ENCODE measurements at places on chromosomes 2 and 18.

DNA sequence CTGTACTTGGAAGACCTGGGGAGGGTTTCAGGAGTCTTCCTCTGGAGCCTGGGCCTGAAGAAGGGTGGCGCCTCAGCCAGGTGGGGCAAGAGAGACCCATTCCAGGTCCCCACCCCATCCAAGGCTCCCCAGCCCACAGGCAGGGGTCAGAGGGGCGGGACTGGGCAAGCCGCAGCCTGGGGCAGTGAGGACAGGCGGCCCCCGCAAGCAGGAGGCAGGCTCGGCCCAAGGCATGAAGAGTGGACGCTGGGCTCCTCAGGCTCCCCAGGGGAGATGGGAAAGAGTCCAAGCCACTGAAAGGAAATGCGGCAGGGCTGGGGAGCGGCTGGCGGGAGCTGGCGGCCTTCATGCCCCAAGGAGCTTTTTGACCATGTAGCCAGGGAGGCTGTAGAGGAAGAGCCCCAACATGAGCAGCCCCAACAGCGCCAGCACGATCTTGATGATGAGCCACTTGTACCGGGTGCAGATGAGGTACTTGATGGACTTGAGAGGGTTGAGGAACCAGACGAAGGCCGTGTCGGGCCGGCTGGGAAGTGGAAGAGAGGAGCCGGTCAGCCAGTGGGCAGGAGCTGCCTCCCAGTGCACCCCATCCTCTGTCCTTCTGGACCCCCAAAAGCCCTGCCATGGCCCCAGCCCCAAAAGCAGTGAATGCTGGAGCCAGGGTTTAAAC is 20.1 kb downstream of the OTOF start:
- peak; percentile 34 for DNase-seq

GRCh38 chr2:215900843-215901242 is 112.5 kb downstream of the MREG start:
- DNase-seq = no peak

DNA sequence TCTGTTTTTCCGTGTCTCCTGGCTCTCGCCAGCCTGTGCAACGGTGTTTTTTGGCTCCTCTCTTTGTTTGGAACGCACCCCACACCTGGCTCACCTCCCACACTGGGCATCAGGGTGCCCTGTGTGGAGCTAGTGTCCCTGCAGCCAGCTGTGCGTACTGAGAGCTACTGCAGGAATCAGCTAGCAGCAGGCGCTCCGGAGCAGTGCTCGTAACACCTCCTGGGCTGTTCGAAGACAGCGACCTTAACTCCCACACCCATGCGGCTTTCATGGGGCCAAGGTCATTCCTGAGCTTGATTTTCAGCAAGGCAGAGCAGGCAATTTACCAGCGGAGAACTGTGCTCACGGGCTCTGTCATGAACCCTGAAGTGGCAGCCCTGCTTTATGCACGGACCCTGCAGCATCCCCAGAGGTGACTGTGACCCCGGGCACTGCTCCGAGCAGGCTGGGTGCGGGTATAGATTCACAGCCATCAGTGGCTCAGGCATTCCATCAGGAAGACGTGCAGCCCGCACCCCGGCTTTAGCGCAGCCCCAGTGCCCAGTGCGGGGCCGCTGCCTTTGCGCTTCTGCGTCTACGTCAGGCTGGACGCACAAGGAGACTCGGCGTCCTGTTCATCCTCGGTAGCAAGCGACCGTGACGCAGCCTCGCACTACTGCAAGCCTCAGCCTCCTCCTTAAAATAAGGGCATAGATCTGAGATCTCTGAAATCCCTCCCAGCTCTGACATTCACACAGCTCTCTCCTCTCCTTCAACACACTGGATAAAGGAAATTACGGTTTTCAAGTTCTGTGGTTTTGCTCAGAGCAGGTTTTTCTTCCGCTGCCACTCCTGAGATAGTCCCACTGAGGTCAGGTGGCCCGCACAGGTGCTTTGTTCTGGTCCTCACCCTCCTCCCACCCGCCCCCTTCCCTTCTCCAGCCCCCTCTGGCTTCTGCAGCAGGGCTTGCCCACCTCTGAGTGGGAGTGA is 58.2 kb downstream of the ADI1 start:
- DNase-seq = peak; percentile 31

DNA sequence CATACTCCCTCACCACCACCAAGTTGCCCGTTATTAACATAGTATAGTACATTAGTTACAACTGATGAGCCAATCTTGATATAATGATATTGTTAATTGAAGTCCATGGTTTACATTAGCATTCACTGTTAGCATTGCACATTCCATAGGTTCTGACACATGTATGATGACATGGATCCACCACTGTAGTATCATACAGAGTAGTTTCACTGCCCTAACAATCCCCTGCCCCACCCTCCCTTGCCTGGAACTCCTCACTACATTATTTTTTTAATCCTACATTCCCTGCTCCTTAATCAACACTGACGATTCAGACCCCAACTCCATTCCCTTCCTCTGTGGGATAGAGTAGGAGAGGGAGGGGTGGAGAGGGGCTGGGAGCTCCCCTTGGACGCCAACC is 20.2 kb upstream of the ST3GAL5 start:
- no peak for DNase-seq

DNA sequence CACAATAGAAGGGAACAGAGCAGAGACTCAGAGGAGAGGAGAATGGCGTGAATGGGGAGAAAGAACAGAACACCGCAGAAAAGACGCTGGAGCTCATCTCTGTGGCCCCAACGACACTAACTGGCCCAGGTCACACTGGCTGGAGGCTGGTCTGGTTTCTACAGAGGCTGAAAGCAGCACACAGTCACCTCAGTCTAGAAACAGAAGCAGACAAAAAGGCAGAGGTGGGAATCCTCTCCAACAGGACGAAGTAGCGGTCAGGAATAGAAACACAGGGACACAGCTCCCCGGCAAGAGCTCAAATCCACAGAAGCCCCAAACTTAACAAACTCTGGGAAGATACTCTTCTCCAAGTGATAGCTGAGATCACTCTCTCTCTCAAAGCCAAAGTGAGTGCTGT is 9.2 kb downstream of the SLC66A2 start:
- no peak for DNase-seq

- DNase-seq = no peak
Measured at GRCh38 chr18:28831476-28831875, 654.5 kb upstream of the CDH2 start.

DNA sequence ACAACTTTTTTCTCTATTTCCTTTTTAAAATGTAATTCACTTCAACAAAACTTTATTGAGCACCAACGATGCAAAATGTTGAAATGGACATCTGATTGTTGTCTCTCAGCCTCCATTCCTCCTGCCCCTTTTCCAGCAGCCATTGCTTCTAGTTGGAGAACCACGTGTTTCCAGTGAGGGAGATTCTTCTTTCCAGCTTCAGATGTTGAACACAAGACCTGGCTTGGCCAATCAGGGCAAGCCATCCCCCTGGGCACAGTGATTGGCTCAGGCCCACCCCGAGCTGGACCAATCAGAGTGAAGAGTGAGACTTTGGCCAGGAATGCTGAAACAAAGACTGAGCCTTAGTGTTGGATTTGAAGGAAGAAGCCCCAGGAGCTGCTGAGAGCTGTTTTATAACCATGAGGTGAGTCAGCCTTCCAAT is 59.0 kb downstream of the E2F6 start:
- DNase-seq = peak; percentile 80

DNA sequence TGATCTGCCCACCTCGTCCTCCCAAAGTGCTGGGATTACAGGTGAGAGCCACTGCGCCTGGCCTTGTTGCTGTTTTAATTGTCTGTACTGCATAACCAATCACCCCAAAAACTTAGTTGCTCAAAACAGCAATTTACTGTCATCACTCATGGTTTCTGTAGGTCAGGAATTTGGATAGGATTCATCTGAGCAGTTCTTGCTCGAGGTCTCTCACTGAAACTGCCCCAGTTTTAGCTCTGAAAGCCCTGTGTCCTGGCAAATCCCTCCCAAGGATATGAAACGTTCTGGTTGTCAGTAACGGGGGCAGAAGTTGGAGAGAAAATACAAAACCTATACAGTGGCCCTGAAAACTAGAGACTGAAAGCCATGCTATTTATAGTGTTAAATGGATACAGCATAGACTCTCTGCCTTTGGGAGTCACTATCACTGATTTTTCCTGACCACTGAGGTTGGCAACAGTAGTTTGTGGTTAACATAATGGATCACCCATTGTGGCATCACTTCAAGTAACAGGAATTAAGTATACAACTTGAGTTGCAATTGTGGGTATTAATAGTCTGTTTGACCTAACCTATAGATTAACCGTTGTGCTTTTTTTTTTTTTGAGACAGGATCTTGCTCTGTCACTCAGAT is 27.2 kb upstream of the ERICH2 start:
- no peak for DNase-seq

- DNase-seq = no peak
Measured at GRCh38 chr2:135585586-135585985, 54.3 kb downstream of the R3HDM1 start.

DNA sequence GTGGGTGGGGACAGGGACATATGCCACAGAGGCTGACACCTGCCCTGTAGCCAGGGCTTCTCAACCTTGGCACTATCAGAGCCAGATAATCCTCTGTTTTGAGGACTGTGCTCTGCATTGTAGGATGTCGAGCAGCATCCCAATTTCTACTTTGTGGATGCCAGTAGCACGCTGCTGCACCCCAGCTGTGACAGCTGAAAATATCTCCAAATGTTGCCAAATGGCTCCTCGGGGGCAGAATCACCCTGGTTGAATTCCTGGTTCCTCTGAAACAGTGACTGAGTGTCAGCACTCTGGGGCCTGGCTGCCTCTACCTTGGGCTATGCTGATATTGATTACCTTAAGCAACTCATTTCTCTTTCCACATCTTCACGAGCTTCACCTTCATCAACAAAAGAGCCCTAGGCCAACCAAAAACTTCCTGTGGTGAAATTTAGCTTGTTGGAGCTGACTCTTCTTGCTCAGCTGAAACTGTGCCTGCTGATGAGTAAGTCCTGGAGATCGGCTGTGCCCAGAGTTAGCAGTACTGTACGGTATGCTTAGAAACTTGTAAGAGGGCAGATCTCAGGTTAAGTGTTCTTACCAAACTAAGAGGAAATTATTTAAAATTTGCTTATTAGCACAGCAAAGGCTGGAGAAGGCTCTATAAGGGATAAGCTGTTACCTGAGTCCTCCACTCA is 138.1 kb downstream of the SEPTIN10 start:
- DNase-seq = no peak

GRCh38 chr2:8234253-8234652 is 447.6 kb upstream of the ID2 start:
- DNase-seq = no peak

DNA sequence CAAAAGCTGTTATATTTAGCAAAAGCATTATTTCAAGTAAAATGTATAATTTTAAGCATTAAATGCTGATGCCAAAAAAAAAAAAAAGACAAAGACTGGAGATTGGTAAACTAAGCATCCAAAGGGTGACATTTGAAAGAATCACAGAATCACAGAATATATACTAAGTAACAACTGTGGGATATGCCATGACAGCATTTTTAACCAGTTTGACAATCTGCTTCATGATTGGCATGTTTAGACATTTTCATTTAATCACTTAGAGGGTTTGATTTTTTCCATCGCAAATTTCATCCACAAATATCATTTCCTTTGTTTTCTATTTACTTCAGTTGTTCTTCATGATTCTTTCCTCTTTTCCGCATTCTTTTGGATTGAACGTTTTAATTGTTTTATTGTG is 66.9 kb upstream of the TMEM18 start:
- DNase-seq = no peak

DNA sequence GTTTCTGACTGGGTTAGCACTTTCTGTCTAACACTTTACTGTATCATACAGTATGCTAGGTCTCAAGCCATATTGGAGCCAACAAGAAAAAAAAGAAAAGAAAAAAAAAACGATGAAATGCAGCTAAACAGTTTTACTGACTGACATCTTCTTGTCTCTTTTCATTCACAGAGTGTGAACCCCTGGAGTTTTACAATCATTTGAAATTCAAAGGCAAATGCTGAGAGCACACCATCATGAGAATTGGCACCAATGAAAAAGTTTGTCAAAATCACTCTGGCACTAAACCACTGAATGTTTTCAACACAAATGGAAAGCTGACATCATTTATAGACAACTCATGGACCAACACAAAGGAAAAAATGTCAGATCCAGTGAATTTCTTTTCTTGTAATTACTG is 513.3 kb downstream of the LRRTM4 start:
- DNase-seq = no peak

DNA sequence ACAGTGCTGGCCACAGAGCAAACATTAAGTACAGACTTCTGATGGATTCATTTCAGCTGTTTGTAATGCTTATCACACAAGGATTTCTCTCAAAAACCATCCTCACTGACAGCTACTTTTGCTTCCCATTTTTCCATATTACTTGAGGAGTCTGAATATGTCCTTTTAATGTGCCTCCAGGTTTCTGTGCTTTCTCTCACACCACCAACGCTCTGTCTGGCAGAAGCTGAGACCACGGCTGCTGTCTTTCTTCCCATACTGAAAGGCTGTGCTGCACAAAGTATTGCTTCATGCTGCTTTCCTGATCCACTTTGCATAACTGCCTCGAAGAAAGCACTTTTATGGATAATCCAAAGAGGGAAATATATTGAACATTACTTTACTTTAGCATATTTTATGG is 312.1 kb upstream of the ZEB2 start:
- DNase-seq = no peak

DNA sequence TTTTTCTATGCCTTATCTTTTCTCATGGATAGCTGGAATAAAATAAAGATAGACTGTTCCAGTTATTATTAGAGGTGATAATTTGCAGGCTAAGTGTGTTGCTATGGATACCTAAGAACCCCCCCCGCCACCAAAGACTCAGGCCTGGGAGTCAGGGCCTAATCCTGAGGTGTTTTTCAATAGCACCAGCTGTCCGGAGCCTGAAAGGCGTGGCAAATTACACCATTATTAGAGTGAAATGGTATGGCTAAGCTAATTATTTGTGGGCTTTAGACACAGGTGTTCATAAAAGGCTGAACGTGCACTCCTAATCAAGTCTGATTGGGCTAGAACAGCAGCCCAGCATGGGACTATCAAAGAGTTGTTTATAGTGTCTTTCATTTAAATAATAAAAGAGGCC is 293.2 kb upstream of the DCC start:
- no peak for DNase-seq

DNA sequence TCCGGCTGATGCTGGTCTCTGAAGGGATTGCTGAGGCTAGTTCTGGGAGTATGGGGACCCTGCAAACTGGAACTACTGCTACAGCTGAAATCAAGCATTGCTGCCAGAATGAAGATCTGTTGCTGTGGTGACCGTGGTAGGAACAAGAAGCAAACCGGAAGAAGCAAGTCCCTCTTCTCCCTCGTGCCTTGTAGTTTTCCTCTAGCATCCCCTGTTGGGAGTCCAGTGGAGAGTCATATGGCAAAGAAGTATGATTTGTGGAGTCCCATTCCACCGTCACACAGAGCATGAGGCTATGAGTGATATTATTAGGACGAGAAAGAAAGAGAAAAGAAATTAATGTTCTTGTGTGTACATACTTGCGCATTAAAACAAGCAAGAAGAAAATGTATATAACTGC is 138.8 kb upstream of the SP5 start:
- no peak for DNase-seq

DNA sequence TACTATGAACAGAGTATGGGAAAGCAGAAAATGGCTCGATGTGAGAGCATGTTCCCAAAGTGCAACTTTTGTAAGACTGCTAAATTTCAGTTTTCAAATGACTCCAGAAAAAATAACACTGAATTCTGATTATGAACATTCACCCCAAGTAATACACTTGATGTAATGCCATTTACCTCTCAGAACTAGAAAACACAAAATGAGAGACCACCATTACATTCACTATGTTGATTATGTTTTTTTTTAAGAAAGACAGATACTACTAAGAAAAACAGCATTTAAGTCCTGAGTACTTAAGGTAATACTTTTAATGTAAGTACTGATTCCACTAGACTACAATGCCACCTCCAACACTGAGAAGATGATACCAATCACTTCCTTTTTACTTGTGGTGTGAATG is 38.5 kb downstream of the SFT2D3 start:
- DNase-seq = no peak

GRCh38 chr2:59025157-59025757 is 784.1 kb upstream of the FANCL start:
- peak; percentile 21 for DNase-seq
